Suprapubic skin (tissue), 4 donors: ENCODE measurements at places on chromosomes 6 and 20. TPM values are rescaled to one million over a fixed set of nuclear protein-coding genes. Genes with fewer than 3 reads are reported as not detected.

DNA sequence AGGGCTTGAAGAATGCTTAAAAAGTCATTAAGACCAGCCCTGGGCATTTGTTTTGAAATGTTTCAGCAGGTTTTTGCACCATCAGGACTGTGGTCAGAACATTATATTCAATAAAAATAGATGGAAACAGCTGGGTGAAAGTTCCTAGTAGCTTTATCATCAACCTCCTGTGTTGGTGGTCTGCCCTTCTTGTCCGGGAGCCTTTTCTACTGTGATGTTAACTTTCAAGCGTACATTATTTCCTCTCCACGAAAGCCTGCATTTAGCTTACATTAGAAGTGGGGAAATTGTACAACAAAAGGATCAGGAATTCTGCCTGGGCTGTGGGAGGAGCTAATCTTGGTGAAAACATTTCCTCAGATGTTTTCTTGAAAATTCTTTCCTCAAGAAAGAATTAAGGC, 71.1 kb downstream of the LAMA4 start:
- H3K27me3 ChIP-seq = no peaks in the 10 kb centered on the region
- H3K4me1 ChIP-seq = no peaks in the 10 kb centered on the region
- DNase-seq = no peak

Gene MYT1
- total RNA-seq = 0.34 TPM

DNA sequence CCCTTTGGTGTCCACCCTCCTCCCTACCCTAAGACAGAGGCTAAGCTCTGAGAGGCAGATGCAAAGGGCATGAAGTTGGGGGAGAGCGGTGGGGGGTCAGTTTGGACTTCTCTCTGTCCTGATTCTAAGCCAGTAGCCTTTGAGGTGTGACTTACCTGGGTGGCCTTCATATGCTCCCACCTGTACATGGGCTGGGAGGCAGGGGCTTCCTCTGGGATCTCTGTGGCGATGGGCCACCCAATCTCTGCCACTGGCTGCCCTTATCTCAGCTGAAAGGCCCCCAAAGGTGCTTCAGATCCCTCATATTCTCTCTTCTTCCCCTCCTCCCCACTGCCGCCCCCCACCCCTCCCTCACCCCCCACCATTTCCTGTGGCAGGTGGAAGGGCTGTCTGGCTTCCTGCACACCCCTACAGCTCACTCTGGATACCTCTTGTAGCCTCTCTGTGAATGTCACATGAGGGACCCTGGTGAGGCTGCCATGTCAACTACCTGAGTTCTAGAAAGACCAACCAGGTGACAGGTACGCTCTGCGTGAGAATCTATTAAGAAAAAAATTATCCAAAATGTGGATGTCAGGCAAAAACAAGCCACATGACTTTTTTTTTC, 34.0 kb downstream of the PNLDC1 start:
- no peak for DNase-seq
- H3K4me1 ChIP-seq = peaks cover 4% of the 10 kb centered on the region
- no peak overlapping the region for H3K27ac ChIP-seq

Gene GSTA2
- not detected for total RNA-seq

DNA sequence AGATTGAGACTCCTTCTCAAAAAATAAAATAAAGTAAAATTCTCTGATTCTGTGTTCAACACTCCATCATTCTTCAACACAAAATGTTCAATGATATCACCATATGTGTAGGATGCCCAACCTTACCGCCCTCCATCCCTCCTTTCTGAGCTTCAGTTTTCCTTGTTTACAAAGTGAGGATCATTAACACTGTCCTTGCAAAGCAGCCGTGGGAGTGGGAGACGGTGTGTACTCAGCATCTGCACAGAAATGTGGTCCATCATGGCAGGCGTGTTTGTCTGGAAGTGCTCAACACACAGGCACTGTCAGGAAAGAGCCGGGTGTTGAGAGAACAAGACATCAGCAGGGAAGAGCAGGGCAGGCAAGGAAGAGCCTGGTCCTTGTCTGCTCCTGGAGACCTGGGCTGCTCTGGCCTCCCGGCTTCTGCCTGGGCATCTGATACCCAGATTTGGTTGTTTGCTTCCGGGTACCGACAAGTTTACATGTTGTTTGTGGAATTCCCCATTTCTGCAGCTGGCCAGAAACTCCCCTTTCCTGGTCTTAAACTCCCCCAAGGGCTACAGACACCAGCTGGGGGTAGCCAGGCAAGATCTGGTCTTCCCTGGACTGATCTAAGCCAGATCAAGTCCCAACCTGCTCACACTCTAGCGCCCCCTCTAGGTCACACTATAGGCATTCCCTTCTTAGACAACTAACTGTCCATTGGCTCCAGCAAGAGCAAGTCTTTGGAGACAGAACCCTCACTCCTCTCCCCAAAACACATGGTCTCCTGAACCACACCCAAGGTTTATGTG, 26.7 kb upstream of the TTPAL start:
- H3K27me3 ChIP-seq = no peaks in the 10 kb centered on the region
- no peak overlapping the region for H3K4me3 ChIP-seq
- no peak overlapping the region for H3K27ac ChIP-seq
- DNase-seq = no peak

Gene FNDC1
- total RNA-seq = not detected

DNA sequence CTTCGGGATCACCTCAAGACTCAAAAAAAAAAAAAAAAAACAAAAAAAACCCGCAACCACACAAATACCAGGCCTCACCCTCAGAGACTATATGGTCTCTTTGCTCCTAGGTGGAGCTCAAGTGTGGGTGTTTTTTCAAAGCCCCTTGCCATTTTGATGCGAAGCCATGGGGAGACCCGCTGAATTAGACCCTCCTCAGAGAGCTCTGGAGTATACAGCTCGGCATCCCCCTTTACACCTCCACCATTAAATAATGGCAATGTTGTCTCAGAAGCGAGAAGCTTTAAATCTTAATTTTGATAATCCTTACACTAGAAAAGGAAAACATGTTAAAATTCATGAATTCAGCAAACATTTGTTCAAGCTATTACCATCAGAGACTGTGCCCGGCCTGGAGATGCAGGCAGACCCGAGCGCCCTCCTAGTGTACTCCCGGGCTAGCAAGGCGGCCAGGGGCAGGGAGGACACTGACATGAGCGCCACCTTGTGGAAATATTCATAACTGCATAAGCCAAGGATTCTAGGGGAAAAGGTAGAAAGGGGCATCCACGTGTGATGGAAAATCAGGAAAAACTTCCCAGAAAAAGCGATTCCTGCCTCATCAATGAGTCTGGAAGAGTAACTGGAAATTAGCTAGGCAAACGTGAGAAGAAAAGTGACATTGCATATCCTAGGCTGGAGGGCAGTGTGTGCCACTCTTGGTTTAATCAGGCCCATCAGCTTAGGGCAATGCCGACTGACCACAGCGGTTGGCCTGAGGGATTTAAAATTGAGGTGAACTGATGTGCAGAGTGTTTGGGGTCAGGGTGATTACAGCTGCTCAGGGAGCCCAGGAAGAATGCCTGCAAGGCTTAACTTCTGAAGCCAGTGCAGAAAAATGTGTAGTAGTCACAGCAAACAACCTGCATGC, 72.5 kb downstream of the B3GAT2 start:
- DNase-seq = no peak
- H3K27me3 ChIP-seq = no peaks in the 10 kb centered on the region
- no peaks in the 10 kb centered on the region for H3K4me1 ChIP-seq
- H3K27ac ChIP-seq = no peak overlapping the region

DNA sequence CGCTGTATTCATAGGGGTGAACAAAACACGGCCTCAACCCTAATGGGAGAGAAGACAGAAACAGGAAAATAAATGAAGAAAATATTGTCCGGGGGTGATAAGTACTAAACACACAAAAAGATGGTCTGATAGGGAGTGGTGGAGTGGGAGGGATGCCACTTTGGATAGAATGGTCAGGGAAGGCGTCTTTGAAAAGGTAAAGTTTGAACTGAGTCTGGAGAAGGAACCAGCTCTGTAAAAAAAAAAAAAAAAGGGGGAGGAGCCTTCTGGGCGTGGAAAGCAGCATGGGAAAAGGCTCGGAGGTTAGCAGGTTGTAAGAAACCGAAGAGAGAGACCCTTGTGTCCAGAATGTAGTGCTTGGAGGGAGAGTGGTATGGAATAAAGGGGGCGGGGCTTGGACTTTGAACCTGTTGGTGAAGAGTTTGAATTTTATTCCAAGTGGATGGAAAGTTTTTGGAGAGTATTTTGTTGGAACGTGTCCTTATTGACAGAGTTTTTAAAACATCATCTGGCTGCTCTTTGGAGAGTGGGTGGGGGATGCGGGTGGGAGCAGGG, 1.8 kb downstream of the CHMP4B start:
- no peaks in the 10 kb centered on the region for H3K36me3 ChIP-seq
- no peaks in the 10 kb centered on the region for H3K27me3 ChIP-seq
- peaks cover 58% of the 10 kb centered on the region for H3K4me1 ChIP-seq
- H3K4me3 ChIP-seq = peak overlapping the region; percentile 75
- peak overlapping the region; percentile 96 for H3K27ac ChIP-seq

DNA sequence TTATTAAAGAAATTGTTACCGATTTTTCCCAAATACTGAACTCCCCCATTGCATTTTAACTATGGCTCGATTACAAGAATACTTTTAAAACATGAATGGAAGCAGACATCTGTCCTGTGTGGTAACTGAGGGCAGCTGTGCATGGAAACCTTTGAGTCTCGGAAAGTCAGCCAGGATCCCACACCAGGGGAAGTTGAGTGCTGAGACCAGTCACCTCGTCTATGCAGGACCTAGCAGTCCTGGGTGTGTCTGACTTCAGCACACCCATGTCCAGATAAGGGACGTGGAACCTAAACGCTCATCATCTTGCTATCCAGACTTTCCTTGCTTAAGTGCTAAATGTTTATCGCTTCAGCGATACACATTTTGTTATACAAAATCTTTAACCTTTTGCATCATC, 6.1 kb downstream of the RIN2 start:
- H3K4me1 ChIP-seq = peaks cover 26% of the 10 kb centered on the region
- no peak for DNase-seq
- H3K27me3 ChIP-seq = no peaks in the 10 kb centered on the region

DNA sequence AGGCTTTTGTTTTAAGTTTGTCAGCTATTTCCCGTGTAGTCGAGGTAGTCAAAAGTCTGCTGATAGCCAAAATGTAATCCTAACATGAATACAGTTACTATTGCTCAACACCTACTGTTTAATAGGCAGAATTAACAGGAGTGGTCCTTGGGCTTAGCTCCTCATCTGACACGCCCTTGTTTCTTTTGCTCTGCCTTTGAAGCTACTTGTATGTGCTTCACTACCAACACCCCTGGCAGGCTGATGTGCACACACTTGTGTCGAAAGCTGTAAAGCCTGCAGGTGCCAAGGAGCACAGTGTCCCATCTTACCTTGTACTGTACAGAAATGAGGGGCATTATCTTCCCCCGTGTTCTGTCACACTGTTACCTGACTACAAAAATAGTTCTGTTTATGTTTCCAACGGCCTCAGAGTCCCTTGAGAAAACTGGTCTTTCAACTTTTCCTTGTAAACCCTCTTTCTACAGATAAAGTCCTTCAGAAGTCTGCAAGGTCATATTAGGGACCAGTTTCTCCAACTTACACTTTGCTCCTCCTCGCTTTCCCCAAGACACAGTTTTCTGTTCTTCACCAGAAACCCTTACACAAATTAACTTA, 9.3 kb downstream of the SDHAF4 start:
- peaks cover 9% of the 10 kb centered on the region for H3K36me3 ChIP-seq
- DNase-seq = no peak
- H3K4me3 ChIP-seq = no peak overlapping the region
- H3K27me3 ChIP-seq = no peaks in the 10 kb centered on the region

DNA sequence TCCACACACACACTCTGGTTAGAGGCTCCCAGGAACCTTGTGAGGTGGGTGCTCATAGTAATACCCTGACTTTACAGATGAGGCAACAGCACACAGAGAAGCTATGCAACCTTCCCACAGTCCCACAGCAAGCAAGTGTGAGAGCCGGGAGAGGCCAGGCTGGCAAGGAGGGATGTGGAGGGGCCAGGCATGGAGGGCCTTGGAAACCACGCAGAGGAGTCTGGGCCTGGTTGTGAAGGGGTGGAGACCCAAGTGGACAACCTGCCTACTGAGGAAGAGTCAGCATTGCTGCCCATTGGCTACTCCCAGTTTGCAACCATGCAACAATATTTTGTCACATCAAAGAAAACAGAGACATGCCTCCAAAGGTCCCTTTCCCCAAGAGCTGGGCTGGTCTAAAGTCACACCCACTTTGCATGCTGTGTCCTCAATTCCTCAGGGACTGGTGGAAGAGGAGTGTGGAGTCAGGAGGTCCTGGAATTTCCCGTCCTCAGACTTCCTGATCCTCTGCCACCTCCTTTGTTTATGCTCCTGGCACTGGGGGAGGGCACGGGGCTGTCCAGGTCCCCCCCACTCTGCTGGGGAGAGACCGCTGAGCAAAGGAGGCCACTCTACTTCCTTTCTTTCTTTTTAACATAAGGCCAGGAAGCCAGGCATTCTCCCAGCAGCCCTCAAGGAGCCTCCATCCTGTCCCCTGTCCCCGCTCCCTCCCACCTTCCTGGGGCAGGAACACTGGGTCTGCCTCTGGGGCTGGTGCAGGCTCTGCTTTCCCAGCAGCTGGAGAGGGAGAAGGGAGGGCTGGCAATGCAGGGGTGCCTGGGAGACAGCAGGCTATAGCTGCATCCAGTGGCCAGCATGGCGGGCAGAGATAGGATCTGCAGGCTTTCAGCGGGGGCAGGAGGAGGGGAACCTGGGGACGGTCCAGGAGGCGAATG, 68.3 kb downstream of the NOL4L start:
- peaks cover 21% of the 10 kb centered on the region for H3K4me1 ChIP-seq
- H3K36me3 ChIP-seq = no peaks in the 10 kb centered on the region
- H3K27me3 ChIP-seq = no peaks in the 10 kb centered on the region
- no peak overlapping the region for H3K27ac ChIP-seq

DNA sequence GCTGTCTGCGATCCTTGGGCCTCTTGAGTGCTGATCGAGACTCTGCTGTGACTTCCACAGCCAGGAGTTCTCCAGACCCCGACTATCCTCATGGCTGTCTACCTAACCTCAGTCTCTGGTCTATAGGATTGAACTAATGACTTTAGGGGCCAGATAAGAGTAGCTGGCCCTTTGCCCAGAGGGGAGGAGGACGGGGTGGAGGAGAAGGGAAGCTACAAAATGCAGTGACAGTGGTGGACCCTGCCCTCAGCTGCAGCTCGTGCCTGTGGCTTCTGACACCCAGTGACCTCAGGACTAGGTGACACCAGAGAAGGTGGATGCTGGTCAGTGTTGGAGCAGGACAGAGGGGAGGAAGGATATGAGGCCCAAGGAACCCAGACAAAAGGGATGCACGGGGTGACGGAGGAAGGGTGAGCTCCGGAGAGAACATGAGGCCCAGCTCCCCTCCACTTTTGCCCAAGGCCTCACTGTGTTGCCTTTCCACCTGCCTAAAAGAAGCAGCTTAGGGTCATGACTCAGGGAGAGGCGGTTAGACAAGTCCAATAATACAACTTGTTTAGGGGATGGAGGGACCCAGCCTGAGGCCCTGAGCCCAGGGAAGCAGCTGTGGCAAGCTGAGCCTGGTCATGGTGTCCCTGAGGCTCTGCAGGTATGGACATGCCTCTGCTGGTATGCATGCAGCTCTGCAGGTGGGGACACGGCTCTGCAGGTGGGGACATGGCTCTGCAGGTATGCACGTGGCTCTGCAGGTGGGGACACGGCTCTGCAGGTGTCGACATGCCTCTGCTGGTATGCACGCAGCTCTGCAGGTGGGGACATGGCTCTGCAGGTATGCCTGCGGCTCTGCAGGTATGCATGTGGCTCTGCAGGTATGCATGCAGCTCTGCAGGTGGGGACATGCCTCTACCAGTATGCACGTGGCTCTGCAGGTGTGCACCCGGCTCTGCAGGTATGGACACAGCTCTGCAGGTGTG, 67.7 kb downstream of the SYNJ2 start:
- no peak overlapping the region for H3K27ac ChIP-seq
- no peak overlapping the region for H3K4me3 ChIP-seq
- DNase-seq = no peak
- H3K4me1 ChIP-seq = peaks cover 9% of the 10 kb centered on the region
- no peaks in the 10 kb centered on the region for H3K36me3 ChIP-seq

GRCh38 chr6:31186052-31186734, 15.7 kb upstream of the POU5F1 start:
- peak; percentile 88 for DNase-seq
- peak overlapping the region; percentile 17 for H3K4me3 ChIP-seq
- peak overlapping the region; percentile 86 for H3K27ac ChIP-seq
- H3K27me3 ChIP-seq = no peaks in the 10 kb centered on the region
- H3K4me1 ChIP-seq = peaks cover 12% of the 10 kb centered on the region
